A549 treated with CpdA at 1 μM for 4 hours (cell line): ENCODE measurements at places on chromosomes 16 and 17. TPM values are rescaled to one million over a fixed set of nuclear protein-coding genes. Genes with fewer than 3 reads are reported as not detected.

Gene SNRNP25
- 59.6 to 78.0 TPM (median 75.6 TPM) in 5 replicates for total RNA-seq

Gene UMOD
- total RNA-seq, result not detected in 5 replicates

Gene MT4
- not detected in 5 replicates for total RNA-seq

Gene ANKRD40CL
- total RNA-seq, result not detected in 5 replicates

Gene GGT6
- total RNA-seq, result not detected in 5 replicates

Gene MPP2
- total RNA-seq, result 1.3 to 2.4 TPM (median 2.1 TPM) in 5 replicates

Gene CORO1A
- total RNA-seq, result 2.6 to 6.0 TPM (median 3.1 TPM) in 5 replicates

Gene TP53TG3
- 0.49 to 1.1 TPM (median 0.63 TPM) in 4 of 5 replicates, not detected in the other for total RNA-seq

Gene SSTR5
- total RNA-seq, result 0.26 to 0.36 TPM (median 0.26 TPM) in 3 of 5 replicates, not detected in the others

Gene CAMKK1
- total RNA-seq, result 14.9 to 16.2 TPM (median 15.7 TPM) in 5 replicates

Gene TMIGD1
- not detected in 5 replicates for total RNA-seq

Gene EPX
- not detected in 5 replicates for total RNA-seq

Gene TP53TG3C
- 0.11 to 0.59 TPM in 2 of 5 replicates, not detected in the others for total RNA-seq

Gene ADAD2
- total RNA-seq, result not detected in 5 replicates

Gene HEATR9
- not detected in 5 replicates for total RNA-seq
